Dorsolateral prefrontal cortex (tissue), 122 donors: ENCODE measurements at places on chromosomes 6 and 20.

DNA sequence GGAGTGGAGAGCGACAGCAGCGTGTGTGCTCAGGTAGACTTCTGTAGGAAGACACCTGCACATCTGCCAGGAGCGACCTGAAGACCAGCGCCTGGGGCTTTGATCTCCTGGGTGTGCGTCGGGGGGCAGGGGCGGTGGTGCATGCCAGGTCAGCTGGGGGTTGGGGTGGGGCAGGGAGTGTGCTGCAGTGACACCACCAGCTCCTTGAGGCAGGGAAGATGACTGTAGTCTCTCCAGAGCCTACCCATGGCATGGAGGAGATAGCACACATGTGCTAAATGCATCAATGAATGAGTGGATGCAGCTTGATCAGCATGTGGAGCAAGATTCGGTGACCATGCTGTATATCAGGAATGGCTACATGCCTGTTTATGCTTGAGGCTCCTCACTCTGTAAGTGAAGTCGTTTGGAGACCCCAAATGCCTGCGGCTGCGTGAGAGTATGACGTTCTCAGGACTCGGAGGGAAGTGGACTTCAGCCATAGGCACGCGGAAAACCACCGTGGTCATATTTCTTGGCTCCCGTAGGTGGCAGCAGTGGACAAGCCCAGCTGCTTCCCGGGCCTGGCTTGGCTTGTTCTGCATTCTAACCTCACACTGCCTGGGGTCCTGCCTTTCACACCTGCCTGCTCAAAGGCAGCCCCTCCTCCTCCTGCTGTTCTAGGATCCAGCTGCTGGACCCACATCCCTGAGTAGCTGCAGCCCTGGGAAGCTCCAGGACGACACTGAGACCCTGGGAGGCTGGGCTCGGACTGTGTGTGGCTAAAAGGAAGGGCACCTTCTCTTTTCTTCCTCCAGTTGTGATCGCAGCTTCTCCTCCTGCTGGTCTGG lies 39.4 kb upstream of the KCNK16 start:
- DNase-seq, result peak; percentile 73

GRCh38 chr20:21269772-21270171 lies 33.4 kb upstream of the XRN2 start:
- no peak for DNase-seq

DNA sequence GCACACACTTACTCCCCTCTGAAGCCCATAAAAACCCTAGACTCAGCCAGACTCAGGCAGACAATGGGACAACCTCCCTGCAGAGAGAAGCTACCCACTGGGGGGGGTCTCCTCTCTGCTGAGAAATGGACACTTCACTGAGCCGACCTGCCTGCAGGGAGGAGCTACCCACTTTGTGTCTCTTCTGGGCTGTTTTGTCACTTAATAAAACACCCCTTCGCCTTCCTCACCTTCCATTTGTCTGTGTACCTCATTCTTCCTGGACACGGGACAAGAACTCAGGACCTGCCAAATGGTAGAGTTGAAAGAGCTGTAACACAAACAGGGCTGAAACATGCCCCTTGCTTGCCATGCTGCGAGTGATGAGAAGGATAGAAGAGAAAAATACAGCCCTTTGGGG lies 151.7 kb upstream of the HDDC2 start:
- DNase-seq, result no peak

DNA sequence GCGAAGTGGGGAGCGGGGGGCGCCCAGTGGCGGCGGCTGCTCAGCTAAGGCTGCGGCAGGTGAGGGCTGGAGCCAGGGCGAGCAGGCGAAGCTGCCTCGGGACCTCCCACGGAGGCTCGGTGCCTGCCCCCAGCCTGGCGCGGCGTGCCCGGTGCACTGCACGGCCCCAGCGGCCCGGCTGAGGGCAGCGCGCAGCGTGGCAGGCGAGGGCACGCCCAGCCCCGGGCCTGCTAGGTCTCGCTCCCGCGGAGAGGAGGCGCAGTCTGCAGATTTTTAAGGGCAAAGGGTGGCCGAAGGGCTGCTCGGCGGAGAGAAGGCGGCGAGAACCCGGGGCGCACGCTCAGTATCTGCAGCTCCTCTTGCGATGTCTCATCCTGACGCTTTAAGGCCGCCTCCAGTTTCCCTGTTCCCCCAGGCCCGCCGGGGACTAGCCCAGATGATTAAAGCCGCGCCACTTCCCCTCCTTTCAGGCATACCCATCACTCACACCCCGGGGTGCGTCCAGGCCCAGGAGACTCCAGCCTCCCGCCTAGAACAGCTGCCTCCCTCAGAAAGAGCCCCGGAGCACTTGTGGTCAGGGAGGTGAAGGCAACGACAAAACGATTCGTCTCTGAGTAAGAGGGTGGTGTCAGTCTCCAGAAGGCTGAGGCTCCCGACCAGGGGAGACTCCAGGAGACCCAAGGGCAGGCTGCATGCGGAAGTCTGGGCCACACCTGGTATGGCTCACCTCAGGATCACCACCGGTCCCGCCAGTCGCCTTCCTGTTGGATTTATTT lies at the start of gene FERMT1:
TSS of gene FERMT1 (minus strand) at position 158 of the 776 bp plus-strand sequence. CDS start 3,476 bp downstream, outside the sequence.
- peak; percentile 50 for DNase-seq

DNA sequence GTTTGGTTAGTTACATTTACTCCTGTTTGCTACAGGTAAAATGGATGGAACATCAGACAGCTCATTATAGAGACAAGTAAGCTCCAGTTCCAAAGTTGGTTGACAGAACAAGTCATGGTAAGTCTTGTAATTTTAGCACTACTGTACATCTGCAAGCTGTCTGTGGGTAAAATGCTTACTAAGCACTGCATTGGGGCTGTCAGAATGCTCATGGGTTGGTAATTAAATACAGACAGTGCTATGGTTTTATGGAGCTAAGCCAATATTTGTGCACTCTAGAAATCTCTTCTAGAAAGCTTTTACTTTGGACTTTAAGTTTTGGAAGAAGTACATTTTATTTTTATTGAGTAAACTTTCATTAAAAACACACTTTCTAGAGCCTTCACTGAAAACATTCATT lies 419.2 kb upstream of the MMS22L start:
- DNase-seq, result no peak

DNA sequence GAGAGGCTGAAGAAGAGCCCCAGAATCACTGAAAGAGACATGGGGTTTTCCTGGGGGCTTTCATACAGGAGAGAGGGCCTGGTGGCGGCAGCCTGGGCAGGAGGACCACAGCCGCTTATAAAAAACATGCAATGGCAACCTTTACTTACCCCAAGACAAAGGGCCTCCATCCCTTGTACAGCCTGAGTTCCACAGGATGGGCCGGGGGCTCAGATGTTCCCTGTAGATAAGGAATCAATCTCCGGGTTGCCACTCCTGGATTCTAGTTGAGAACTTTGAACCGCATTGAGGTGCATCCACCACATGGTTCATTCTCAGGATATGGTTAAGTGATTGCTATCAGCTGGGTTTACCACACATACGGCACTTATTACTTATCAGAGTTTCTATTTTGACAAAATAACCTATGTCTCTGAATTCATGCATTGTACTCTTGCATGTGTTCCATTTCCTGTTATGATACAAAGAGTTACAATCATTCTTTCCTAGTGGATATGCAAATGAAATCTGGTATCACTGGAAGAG lies 677.6 kb downstream of the KIF16B start:
- DNase-seq, result no peak

DNA sequence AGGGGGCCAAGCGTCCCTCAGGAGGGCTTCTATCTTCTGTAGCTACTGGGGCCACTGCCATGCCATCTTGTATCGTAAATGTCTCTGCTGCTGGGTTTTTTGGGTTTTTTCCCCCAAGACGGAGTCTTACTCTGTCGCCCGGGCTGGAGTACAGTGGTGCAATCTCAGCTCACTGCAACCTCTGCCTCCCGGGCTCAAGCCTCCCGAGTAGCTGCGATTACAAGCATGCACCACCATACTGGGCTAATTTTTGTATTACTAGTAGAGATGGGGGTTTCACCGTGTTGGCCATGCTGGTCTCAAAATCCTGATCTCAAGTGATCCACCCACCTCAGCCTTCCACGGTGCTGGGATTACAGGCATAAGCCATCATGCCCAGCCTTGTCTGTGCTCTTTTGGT lies 111.3 kb upstream of the LOC128125822 start:
- DNase-seq, result no peak

- no peak for DNase-seq
Measured at GRCh38 chr20:58168843-58169242, 59.6 kb downstream of the ANKRD60 start.

DNA sequence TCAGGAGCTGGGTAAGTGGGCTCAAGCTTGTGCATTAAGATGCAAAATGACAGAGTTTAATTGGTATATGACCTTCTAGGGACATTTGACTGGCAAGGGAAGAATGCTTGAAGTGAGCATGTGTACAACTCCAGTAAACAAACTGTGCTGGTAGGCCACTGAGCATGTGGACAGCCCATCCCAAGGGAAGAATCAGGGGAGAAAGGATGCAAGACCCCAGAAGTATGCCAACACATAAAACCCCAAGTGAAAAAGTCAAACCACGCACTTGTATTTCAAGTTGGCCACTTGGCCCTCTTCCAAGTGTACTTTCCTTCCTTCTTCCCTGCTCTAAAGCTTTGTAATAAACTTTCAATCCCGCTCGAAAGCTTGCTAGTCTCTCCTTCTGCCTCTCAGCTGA lies 10.4 kb upstream of the THBD start:
- no peak for DNase-seq

DNA sequence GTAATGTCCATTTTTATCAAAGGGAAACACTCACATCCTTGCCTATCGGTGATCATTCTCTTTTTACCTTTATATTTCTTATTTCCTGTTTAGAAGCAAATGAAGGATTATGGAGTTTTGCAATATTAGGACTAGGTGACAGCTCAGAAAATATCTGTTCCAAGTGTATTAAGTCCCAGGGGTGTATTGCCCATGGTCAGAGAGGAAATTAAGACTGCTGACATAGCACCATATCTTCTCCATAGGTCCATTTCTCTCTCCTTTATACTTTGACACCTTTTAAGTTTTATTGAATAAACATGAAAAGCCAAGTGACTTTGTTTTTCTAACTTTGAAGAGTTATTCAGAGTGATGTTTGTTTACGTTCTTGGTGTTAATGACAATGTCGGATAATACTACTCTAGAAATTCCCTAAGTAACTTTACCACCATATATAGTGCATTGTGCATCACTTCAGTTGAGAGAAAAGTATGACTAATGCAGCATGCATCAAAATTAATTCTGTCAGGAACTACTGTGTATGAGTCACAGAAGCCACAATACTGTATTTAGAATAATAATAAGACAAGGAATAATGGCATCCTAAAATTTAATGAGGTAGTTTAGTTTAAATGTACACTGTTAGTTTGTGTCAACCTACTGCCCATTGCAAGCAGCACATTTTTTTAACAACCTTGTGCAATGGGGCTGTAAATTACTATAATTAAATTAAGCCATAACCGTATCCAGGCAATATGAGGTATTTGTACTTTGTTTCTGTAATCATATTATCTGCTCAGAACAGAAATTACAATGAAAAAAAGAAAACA lies 474.4 kb upstream of the RNF217 start:
- no peak for DNase-seq

DNA sequence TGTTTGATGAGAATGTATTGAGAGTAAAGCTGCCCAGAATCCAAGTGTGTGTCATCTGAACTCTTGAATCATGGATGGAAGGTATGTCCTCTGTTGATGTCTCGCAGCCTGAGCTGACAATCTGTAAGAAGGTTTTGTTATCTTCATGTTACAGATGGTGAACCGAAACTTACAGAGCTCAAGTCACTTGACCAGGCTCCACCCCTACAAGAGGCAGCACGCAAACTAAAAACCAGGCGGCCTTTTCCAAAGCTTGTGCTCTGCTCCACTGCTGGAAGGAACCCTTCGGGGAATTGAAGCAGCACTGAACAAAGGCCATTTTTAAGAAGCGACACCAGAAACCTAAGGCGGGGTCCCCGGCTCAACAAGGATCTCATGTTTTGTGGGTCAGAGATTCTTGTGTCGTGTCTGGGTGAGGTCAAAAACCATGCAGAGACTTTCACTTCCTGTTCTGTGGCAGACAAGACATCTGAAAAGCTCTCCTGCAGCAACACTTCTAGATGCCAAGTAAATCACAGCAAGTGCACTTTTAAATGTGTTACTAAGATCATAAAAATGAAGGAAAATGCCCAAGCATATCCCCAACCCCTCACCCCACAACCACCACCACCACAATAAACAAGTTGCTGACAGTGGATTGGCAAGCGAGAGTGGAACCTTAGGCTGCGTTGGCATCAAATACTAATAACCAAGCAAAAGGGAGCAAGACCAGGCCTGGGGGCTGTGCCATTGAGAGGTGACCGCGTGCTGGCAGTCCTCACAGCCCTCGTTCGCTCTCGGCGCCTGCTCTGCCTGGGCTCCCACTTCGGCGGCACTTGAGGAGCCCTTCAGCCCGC lies 27.3 kb downstream of the NQO2 start:
- no peak for DNase-seq

- DNase-seq, result no peak
Measured at GRCh38 chr6:140178520-140178919, 804.1 kb upstream of the CITED2 start.

DNA sequence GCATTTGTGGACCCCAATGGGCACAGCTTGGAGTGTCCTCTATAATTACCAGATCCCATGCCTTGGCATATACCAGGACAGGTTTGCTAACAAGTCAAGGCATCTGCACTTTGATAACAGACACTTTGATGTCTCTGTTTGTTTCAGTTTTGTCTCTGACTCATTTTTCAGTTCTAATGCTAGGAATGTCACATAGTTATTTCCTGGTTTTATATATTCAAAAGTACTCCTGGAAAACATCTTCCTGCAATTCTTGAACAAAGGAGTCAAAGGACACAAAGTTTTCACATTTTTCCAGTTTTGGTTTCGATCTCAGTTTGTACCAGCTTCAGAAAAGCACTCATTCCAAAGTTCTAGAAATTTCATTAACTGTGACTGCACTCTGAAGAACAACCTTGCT lies 188.1 kb downstream of the FOXC1 start:
- DNase-seq, result no peak

GRCh38 chr6:67331304-67331703 lies 1303.8 kb upstream of the ADGRB3 start:
- no peak for DNase-seq

DNA sequence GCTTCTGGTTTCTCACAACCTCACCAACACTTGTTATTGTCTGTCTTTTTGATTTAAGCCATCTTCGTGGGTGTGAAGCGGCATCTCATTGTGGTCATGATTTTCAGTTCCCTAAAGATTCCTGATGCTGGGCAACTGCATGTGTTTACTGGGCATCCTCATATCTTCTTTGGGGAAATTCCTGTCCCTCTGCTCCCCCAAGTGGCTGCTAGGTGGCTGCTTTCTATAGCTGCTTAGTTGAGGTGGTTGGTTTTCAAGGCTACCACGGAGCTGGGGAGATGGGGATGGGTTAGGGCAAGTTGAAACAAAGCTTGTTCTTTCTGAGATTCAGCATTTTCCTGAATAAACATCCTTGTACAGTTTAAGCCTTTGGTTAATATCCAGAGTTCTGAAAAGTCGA lies 403.9 kb upstream of the SULF2 start:
- DNase-seq, result no peak
